Adipocyte (in vitro differentiated cells): ENCODE measurements at places on chromosomes 2 and 18.

DNA sequence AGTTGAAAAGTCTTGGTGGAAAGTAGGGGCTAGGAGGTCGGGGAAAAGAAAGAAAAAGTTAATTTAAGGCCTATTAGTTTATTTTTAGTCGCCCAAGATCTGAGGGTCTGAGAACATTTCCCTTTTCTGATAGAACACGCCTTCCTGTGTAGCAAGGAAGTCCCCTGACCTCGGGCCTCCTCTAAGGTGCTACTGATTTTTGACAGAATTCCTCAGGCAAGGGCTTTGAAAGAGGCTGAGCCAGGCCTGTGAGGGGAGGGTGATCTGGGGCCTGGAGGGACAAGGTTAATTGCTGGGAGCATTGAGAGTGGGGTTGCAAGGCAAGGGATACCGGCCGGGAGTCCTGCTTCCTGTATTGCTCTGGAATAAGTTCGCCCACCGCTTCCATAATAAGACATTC is 131.4 kb upstream of the MYCN start:
- no peak for DNase-seq

- DNase-seq = no peak
Observed at GRCh38 chr2:24712296-24712695, 80.9 kb downstream of the PTRHD1 start.

DNA sequence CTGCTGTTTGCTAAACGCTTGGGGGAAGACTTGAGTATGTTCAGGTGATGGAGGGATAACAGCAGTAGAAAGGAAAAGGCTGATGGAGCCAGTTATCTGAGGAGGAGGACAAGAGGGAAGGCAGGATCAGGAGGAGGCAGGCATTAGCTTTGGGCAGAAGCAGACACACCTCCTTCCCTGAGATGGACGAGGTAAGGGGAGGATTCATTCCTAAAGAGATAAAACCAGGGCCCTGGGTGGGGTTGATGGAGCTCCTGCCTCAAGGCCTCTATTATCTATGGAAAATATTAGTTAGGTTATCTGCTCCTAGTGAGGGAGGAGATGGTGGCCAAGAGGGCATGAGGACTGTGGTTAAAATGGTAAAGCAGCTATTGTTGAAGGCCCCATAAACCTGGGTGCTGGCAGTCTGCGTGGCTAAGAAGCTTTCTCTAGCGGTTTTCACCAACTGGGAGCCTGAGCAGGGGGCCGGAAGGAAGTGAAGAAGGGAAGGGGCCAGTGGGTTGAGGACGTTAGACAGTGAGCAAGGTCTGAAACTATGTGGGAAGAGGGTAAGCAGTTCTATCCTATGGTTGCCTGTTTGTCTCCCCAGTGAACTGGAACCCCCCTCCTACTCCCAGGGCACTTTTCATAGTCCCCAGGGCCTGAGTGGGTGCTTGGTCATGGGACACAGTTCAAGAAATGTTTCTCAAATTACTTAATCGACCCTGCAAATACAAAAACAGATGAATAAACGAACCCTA is 56.6 kb upstream of the HK2 start:
- no peak for DNase-seq

DNA sequence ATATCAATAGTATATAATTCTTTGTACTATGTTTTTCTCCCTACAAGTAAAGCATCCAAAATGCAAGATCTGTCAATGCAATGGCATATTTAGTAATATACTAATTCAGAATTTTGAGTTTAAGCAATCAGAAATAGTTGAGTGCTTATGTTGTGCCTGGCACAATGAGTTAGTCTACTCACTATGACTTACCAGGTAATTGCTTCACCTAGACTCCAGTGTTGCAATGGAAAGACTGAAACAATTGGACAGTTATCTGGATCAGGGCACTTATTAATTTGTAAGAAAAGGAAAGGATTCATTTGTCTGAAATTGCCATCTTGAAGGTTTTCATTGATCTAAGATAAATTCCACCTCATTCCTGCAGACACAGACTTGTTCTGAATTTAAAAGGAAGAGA is 97.6 kb upstream of the TCF4 start:
- no peak for DNase-seq

- no peak for DNase-seq
Observed at GRCh38 chr2:240252191-240252871, 111.9 kb upstream of the OTOS start.

GRCh38 chr2:69505710-69506109 is 68.5 kb upstream of the NFU1 start:
- DNase-seq = no peak

DNA sequence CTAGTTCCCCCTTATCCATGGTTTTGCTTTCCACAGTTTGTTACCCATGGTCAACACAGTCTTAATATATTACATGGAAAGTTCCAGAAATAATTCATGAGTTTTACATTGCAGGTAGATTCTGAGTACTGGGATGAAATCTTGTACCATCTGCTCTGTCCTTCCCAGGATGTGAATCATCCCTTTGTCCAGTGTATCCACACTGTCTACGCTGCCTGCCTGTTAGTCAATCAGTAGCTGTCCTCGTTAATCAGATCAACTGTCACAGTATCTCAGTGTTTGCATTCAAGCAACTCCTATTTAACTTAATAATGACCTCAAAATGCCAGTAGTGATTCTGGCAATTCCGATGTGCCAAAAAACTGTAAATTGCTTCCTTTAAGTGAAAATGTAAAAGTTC is 76.3 kb downstream of the DYNC1I2 start:
- no peak for DNase-seq

GRCh38 chr2:146477383-146477782 is 1367.4 kb upstream of the ACVR2A start:
- no peak for DNase-seq

DNA sequence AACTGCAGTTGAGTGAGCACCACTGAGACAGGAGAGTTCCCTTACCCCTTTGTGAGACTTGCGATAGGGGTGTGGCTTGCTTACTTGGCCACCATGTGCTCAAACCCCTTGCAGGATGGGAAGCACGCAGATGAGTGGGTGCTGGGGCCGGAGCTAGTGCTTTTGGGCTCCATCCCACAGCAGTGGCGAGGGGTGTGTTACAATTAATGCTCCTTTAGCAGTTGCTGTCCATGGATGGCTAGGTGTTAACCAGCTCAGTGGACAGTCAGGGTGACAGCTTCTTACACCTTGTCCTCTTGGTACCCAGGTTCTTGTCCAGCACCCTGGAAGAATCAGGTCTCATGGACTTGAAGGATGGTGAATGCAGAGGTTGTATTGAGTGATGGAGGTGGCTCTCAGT is 103.9 kb downstream of the SH3RF3 start:
- DNase-seq = no peak

DNA sequence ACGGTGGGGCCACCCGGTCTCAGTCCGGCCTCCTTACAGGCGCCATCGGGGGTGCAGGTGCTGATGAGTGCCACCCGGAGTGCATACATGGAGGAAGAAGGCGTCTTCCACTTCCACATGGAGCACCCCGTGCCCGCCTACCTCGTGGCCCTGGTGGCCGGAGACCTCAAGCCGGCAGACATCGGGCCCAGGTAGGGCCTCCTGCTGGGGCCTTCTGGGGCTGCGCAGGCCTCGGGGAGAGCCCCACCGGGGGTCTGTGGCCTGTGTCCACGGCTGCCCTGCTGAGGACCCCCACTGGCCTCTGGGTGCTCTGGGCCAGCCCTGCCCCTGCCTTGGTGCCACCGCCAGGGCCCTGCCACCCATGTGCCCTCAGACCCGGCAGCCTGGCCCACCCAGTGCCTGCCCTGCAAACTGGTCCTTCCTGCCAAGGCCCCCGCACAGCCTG is 4.8 kb downstream of the RNPEPL1 start:
- no peak for DNase-seq

- DNase-seq = no peak
Observed at GRCh38 chr18:57051657-57052044, 95.2 kb upstream of the BOD1L2 start.
